Activated T-cell treated with anti-CD3 and anti-CD28 coated beads, Interleukin-2, amount 50 U/mL, for 72 hours (primary cell): ENCODE measurements at places on chromosomes 3 and 15. TPM values are rescaled to one million over a fixed set of nuclear protein-coding genes. Genes with fewer than 3 reads are reported as not detected.

GRCh38 chr15:80072285-80072994 is 13.0 kb downstream of the ZFAND6 start:
- DNase-seq = no peak

DNA sequence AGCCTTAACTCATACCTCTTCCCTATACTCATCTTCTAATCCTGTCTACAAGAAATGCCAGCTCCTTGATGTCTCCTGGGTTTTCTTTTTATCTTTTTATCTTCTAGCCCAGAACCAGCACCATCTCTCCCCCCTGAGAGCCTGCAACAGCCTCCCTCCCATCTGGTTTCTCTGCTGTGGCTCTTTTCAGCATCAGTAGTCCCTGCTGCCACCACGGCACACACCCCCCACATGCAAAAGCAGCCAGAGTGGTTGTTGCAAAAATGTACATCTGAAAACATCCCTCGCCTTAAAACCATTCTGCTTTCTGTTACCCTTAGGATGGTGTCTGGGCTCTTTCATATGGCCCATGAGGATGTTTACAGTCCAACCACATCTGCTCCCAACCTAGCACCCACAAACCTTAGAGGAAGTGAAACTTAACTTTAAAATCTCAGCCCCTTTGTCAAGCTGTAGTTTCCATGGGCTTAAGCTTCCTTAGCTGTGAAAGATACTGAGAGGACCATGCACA is 775 bp downstream of the TTC21A start:
- no peak for DNase-seq

- no peak for DNase-seq
Observed at GRCh38 chr3:41088882-41089281, 110.4 kb upstream of the CTNNB1 start.

PEX5L gene
- 0.23 TPM for total RNA-seq

DNA sequence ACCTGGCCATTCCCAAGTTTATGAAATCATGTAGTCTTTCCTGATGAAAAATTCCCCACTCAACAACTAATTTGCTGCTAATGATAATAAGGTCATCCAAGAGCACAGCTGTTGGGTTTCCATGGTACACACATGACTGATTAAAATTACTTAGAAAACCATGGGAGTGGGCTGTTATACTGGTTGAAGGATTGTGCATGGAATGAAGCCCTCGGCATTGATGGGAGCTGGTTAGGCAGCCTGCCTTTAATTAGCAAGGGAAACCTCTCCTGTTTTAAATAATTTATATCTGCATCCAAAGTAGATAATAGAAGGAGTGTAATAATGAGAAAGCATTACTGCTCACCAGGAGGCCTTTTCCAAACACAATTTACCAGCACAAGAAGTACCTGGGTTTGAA is 235.1 kb upstream of the CFAP20DC start:
- no peak for DNase-seq

DNA sequence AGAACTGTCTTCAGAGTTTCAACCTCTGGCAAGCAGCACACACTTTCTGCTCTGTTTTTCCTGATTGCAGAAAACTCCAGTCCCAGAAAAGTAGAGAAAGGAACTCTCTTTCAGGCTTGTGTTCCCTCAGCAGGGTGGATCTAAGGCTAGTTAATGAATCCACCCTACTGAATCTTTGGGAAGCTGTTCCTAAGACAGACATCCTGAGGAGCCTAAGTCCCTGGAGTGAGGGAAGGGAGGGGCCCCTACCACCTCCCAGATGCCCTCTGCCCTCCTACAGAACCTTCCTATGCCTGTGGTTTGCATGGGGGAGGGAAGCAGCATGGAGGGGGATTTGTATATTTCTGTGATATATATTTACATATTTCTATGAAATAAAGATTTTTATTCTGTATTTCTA is 124.4 kb downstream of the ANO10 start:
- no peak for DNase-seq

ANKRD63 gene
- not detected for total RNA-seq

GRCh38 chr3:143671626-143672025 is 176.6 kb downstream of the SLC9A9 start:
- DNase-seq = no peak

DNA sequence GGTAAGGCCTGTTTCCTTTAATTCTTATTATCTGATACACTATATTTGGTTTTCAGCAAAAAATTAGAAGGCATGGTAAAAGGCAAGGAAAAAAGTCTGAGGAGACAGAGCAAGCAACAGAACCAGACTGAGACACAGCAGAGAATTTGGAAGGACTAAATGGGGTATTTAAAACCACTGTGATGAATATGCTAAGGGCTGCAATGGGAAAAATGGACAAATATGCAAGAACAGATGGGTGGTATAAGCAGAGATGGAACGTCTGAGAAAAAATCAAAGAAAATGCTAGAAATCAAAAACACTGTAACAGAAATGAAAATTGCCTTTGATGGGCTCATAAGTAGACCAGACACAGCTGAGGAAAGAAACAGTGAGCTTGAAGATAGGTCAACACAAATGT is 50.8 kb upstream of the NSMCE3 start:
- no peak for DNase-seq

CISH gene
- total RNA-seq = 271 TPM

PLCB2 gene
- 91.8 TPM for total RNA-seq
